ENCODE measurements at places on chromosomes 11 and 22.

GRCh38 chr22:44855855-44856254 lies 103.5 kb downstream of the ARHGAP8 start:
- DNase-seq, result no peak

- DNase-seq, result no peak
Measured at GRCh38 chr11:102267609-102268008, 49.7 kb upstream of the BIRC3 start.

DNA sequence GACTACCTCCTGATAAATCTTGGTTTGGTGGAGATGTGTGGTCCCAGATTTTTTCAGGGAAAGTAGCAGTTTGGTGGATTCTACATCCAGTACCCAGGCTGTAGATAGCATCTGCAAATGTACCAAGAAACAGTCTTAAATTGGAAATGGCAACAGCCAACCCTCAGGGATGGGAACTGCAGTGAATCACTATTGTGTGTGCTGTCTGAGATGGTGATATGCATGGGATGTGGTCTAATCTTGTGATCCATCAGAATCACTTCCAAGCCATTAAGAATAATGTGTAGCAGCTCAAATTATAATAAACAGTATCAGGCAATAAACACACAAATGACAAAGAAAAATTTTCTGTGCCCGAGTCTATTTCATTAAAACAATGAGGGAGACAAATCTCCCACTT lies 3.4 kb downstream of the OLFML1 start:
- DNase-seq, result no peak

DNA sequence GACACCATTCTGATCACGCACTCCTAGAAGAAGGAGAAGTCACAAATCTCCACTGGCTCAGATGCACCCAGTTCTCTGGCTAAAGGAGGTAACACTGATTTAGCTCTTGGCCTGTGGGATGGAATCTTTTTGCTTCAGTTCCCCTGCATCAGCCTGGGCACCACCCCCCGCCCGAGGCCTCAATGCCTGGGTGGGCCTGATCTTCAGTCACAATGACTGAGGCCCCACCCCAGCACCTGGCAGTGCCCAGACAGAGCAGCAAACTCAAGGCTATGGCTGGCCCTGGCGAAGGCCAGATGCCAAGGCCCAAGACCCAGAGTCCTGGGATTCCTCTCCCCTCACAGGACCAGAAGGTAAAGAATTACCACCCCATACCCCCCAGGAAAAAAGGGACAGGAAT lies 5.0 kb downstream of the CYB561A3 start:
- DNase-seq, result no peak

GRCh38 chr22:41487037-41487935 lies 18.4 kb downstream of the ACO2 start:
- no peak for DNase-seq

DNA sequence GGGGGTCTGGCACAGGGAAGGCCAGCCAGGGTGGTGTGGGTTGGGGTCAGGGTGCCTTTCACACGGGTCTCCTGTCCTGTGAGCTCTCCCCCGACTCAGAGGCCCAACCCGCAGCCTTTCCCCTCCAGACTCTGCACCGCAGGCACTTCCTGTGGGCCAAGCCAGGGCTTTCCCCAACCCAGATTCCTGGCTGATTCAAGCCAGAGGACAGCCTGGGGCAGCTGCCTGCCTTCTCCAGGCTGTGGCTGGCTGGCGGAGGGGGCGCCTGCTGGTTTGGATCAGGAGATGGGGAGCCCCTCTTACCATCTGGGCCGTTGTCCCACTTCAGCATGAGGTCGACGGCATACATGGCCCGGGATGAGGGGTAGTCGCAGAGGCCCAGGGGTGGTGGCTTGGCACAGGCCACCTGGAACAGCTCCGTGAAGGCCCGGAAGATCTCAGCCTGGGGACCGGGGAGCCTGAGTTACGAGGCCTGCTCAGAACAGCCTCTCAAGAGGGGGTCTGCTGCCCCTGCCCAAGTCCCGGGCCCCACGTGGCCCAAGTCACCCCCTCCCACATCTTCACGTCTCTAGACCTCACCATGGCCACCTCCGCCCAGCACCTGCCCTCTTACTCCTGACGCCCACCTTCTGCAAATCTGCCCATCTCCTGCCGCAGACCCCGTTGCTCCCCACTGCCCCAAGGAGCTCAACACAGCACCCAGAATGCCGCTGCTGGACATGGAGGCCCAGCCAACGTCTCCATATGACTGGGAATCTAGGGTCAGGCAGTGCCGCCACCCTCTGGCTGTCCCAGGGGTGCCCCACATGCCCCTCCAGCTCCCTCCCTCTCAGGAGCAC lies 17.3 kb downstream of the TSPO start:
- no peak for DNase-seq

DNA sequence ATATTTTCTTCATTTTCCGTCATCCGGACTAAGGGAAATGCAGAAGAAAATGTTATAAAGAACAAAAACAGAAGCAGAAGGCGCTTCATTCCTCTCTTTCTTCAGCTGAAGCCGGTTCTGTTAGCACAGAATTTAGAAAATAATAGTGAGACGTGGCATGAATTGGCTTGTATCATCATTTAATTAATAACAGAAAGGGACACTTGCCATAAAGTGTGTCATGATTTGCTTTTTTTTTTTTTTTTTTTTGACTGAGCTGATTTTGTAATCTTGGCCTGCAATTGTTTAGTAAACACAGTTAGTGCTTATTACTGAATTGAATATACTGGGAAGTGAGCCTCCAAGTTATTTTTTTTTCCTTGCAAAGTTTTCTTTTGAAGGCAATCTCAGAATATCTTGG lies at the start of gene MMP27:
Gene MMP27, minus strand, starts transcription at position 144 of the 400 bp plus-strand sequence. Its CDS starts 55 bp downstream, at position 89.
- DNase-seq, result no peak

DNA sequence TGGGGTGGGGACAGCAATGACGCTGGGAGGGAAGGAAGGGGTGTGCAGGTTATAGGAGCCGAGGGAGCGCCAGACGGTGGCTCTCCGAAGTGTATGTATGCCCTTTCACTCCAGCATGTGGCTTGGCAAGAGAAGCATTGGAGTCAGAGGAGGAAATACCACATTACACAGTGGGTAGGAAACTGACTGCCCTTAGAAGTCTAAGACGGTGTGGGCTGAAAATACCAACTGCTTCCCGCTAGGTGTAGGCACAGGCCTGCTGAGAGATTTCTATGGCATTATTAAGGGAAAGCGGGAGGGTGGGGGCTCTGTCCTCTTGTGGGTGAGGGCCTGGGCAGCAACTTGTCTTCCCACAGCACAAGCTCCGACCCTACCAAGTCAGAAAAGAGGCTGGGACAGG lies 44.7 kb downstream of the CACNG2 start:
- no peak for DNase-seq
